Activated T-helper 17 cell treated with anti-CD3 and anti-CD28 coated beads, Interleukin-2, amount 50 U/mL, for 72 hours (primary cell): ENCODE measurements at places on chromosomes 7 and 10. TPM values are rescaled to one million over a fixed set of nuclear protein-coding genes. Genes with fewer than 3 reads are reported as not detected.

STK32C gene
- 12.6 TPM for total RNA-seq

DNA sequence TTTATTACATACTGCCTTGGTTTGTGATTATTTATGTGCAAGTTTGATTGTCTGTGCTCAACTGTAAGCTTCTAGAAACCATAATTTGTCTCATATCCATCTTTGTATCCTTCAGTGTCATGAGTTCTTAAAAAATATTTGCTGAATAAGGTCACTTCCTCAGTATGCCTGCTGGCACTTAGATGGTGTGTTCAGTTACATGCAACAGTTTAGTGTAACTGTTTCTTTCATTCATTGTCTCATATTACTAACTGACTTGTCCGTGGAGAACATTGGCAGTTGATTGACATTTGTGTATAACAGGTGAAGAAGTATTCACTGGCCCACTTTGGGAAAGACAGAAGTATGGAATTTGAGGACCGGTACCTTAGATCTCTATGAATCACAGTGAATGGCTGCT is 236.9 kb downstream of the PRKG1 start:
- ATAC-seq: no peak

DNA sequence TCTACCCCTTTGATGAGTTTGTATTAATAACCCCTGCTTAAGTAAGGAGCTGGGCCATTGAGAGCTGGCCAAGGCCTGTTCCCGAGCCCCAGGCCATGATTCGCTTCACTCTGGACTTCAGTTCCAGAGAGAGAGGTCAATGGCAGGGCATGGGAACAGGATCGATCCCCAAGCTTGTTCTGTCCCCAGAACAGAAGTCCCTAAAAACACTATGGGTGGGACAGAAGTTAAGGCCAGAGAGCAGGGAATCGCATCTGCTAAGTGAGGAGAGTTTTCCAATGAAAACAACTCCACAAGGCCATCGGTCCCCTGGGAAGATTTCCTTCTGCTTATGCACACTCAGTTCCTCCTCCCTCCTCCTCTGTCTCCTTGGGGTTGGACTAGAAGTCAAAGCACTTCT is 159.6 kb downstream of the LSM5 start:
- ATAC-seq: no peak

C10orf105 gene
- 1.0 TPM for total RNA-seq

GSAP gene
- total RNA-seq: 2.9 TPM
